ENCODE measurements at places on chromosomes 7 and 10. TPM values are rescaled to one million over a fixed set of nuclear protein-coding genes. Genes with fewer than 3 reads are reported as not detected.

DNA sequence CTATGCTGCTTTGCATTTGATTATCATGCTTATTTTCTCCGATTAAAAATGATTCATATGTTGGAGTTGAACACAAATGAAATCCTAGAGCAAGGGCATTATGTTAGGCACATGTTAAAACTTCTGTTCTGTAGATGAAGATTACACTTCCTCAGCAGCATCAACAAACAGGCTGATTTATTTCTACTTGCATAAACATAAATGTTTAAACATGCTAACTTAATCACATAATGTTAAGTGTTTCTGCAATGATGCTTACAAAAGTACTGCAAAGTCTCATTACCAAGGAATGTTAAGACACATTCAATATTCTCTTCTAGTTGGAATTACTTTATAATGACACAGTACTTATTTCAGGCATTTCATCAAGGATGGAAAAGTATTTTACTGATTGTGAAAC lies 770.8 kb downstream of the ANKRD7 start:
- no peak for DNase-seq

DNA sequence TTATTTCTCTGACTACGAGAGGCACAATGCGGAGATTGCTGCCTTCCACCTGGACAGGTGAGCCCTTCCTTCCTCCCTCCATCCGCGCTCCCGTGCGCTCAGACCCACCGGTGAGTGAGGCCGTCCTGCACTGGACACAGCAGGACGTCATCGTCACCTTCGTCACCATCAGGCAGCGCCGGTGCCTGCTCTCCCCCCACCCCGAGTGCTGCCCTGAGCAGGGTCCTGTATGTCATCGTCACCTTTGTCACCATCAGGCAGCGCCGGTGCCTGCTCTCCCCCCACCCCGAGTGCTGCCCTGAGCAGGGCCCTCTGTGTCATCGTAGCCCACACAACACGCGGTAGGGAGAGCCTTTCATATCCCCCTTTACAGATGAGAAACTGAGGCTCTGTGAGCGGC lies 43.5 kb upstream of the FOXL3 start:
- DNase-seq = no peak

PON2 gene
- 35.8 TPM for polyA plus RNA-seq

- DNase-seq = no peak
Measured at GRCh38 chr10:42988069-42988468, 88.8 kb upstream of the RET start.

GRCh38 chr7:30471205-30471604 lies 7.4 kb downstream of the NOD1 start:
- no peak for DNase-seq

DNA sequence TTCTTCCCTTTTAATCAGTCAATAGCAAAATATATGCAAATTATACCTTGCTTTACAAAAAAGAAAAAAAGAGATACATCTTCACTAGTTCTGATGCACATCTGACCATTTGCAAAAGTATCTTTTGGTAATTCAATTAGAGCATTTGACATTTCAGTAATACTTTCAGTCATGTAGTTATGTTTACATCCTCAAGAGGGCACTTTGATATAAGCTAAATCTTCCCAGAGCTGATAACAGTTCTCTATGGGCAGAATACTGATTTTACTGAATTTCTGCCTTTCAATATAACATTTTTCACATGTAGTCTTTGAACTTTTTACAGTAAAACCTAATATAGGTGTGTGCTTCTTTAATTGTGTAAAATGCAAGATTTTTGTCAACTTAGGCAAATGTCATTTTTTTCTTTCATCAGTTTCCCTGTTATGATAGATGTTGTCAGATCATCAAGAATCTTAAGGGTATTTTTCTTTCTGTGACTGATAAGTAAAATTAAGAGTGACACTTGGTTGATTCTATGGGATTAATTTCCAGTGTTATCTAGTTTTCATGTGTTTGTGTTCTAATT lies 703.5 kb upstream of the SEMA3D start:
- DNase-seq = no peak
